ENCODE measurements at places on chromosomes 16 and 17.

GRCh38 chr16:85129876-85130704, 17.8 kb upstream of the CIBAR2 start:
- no peak for DNase-seq

DNA sequence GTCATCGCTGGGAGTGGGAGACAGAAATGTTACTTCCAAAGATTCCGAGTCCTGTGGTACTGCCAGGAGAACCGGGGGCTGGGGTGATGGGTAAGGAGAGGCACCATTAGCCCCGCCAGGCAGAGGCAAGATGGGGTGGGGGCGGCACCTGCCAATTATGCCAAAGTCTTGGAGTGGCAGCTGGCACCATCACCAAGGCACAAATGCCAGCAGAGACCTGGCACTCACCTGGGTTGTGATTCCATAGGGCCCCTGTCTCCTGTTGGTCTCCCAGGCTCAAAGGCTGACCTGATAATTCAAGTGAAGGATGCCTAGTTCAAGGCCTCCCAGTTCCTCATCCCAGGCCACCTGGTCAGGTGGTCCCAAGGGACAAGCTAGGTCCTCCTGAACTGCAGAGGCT, 7.6 kb downstream of the NXPH3 start:
- no peak for DNase-seq

DNA sequence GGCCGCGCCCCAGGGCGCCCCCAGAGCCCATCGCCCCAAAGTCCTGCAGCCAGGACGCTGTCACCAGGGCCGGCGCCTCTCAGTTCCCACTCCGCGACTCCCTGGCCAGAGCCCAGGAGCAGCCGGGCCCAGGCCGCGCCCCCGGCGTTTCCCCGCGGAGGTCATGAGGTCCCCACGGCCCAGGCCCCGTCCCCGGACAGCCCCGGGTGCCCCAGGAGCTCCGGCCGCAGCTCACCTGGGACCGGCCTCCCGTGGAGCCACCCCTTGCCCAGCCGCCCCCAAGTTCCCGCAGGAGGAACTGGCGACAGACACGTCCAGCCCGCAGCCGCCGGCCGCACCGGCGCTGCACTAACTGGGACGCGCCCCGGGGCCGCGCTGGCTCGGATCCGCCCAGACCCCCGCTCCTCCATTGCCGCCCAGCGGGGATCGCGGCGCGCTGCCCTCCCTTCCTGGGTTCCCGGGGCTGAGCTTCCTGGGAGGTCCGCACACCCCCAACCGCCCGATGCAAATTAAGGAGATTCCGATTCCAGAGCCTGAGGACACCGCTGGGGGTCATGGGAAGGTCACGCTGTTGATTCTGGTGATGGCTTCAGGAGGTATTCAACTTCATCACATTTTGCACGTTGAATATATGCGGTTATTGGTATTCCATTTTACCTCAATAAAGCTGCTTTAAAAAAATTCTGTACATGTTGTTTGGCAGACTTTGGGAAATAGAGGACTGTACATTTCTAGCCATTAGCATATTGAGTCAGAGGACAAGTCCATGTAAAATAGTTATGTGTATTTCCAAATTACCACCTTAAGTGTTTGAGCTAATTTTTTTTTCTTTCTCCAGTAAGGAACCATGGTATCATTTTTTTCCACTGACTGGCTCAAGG, 9.9 kb downstream of the AHSP start:
- no peak for DNase-seq

DNA sequence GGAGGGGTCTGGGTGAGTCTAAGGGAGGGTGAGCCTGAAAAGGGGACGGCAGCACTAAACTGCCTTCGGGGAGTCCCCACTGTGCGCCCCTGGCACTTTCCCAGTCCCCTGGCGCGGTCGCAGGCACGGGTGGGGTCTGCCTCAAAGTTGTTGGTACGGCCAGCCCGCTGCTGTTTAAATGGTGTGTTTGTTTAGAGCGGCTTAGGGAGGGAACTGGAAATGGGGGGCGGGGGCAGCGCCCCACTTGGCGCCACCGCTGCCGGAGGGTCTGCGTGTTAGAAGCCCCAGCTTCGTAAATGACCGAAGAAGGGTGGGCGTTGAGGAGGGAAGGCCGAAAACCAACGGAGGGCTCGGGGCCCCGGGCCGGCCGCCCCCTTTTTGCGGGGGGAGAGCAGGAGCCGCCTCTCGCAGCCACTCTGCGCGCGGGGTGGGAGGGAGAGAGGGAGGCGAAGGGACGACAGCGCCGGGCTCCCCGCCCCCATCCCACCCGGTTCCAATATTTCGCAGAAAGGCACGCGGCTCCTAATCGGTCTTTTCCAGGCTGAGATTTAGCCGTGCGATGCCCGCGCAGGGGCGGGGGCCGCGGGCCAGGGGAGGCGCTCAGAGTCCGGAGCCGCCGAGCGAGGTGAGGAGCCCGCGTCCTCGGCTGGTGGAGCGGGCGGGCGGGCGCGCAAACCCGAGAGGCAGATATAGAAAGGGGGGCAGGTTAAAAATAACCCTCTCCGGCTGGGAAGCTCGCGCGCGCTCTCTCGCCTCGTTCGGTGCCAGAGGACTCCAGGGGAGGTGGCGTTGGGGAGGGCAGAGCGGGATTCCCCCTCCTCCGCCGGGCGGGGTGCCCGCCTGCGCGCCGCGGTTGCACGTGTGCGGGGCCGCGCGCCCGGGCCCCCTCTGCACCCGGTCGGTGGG, 54.9 kb downstream of the SREBF1 start:
- DNase-seq = no peak

DNA sequence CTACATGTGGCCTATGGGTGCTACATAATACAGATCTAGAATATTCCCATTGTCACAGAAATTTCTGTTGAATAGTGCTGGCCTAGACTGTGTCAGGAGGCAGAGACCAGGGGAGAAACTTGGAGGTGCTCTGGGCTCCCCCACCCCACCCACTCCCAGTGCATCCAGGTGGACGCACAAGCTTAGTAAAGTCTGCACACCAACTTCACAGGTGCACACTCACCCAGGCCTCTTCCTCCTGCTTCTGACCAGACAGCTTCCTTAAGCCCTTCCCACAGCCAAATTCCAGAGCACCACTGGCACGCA, 7.6 kb upstream of the CNP start:
- DNase-seq = no peak

DNA sequence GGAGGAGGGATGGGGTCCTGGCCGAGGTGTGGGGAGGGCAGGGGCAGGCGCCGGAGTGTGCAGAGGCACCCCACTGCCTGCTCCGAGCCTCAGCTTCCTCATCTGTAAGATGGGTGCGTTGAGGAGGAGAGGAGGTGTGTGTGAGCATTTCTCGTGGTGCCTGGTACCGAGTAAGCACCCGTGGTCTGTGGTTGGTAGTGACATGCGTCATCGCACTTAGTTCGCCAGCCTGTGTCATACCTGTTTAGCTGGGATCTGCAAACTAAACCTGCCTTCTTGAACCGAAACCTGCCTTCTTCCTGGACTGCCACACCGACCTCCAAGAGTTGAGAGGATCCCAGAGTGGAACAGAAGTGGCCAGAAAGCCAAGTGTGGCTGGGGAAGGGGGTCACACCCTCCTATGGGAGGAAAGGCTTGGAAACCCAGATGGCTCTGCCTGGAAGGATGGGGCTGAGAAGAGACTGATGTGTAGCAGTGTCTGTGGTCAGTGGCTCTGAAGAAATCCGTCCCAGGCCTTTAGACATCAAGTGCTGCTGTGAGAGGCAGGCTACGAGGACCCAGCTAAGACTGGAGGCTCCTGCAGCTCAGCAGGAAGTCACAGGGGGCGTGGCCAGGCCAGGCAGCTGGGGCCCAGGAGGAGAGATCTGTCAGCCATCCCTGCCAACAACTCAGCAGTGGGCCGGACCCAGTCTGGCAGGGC, 162.6 kb upstream of the PLCG2 start:
- DNase-seq = peak; percentile 42

- DNase-seq = no peak
Observed at GRCh38 chr17:70892527-70892926, 723.2 kb downstream of the KCNJ2 start.

- no peak for DNase-seq
Observed at GRCh38 chr17:82149401-82150099, 51.5 kb upstream of the FASN start.

- no peak for DNase-seq
Observed at GRCh38 chr17:58414596-58414997, 2.7 kb downstream of the RNF43 start.

DNA sequence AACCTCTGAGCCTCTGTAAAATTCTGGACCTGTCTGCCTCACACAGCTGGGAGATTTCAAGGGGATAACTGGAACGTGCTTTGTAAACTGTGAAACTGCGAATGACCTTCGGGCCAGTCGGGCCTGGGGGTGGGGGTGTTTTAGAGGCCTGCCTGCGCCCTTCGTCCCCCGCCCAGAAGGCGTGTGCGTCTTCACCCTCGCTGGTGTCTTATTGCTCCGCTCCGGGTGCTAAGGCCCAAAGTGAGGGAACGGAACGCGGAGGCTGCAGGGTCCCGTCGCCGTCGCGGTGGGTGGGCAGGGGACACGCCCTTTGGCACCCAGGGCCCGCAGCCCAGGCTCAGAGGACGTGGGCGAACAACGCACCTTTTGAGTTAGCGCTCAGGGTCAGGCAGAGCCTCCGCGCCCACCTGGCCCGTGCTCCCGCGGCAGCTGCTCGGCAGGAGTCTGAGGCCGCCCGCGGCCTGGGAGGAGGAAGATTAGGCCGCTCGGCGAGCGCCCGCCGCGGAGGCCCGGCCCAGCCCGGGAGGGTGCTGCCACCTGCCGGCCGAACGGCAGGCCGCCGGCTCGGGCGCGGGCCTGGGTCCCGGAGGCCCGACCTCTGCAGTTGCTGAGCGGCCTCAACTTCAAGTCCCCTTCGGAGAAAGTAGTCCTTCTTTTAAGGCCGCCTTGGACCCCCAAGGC, 29.7 kb downstream of the DCAKD start:
- DNase-seq = peak; percentile 26

DNA sequence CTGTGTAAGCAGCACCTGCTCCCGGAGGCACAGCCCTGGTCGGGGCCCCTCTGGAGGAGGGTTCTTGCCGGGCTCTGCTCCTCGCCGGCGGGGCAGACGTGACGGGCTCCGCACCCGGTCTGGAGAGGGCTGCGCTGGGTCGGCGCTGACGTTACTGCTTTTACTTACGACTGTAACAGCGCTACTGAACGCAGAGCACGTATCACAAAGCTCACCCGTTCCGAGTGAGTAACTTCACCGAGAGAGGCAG, 1.3 kb upstream of the RAB40C start:
- peak; percentile 23 for DNase-seq

GRCh38 chr16:89256651-89257254, 39.2 kb downstream of the ZNF778 start:
- peak; percentile 50 for DNase-seq

DNA sequence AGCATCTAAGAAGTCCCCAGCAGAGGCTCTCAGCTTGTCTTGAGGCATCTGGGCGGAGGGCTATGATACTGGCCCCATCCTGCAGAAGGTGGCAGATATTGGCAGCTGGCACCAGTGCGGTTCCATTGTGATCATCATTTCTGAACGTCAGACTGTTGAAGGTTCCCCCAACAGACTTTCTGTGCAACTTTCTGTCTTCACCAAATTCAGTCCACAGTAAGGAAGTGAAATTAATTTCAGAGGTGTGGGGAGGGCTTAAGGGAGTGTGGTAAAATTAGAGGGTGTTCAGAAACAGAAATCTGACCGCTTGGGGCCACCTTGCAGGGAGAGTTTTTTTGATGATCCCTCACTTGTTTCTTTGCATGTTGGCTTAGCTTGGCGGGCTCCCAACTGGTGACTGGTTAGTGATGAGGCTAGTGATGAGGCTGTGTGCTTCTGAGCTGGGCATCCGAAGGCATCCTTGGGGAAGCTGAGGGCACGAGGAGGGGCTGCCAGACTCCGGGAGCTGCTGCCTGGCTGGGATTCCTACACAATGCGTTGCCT, at the start of gene CIITA:
Gene CIITA, plus strand, starts transcription at position 404 of the 543 bp plus-strand sequence. Its CDS starts 129 bp downstream, at position 533.
- DNase-seq = no peak

DNA sequence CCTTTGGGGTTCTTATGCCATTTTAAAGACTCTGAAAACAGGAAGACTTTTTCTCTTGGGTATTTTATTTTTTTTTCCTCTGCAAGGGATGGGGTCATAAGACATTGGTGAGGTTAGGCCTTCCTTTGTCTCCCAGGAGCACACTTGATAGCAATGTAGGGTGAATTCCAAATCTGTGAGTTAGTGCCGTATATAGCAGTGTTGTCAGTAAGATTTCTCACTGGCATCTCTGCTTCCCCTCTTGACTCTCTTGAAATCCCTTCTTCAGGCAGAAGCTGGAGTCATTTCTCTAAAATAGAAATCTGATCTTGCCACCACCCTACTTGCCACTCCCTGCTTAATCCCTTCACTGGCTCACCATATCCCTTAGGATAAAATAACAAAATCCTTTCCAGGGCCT, 529.7 kb downstream of the WWOX start:
- DNase-seq = no peak

GRCh38 chr16:67155295-67156142, 4.2 kb downstream of the TRADD start:
- peak; percentile 56 for DNase-seq

GRCh38 chr17:63440127-63440769, 5.9 kb downstream of the CYB561 start:
- no peak for DNase-seq

GRCh38 chr16:67563708-67564468, 1.6 kb downstream of the CTCF start:
- no peak for DNase-seq

DNA sequence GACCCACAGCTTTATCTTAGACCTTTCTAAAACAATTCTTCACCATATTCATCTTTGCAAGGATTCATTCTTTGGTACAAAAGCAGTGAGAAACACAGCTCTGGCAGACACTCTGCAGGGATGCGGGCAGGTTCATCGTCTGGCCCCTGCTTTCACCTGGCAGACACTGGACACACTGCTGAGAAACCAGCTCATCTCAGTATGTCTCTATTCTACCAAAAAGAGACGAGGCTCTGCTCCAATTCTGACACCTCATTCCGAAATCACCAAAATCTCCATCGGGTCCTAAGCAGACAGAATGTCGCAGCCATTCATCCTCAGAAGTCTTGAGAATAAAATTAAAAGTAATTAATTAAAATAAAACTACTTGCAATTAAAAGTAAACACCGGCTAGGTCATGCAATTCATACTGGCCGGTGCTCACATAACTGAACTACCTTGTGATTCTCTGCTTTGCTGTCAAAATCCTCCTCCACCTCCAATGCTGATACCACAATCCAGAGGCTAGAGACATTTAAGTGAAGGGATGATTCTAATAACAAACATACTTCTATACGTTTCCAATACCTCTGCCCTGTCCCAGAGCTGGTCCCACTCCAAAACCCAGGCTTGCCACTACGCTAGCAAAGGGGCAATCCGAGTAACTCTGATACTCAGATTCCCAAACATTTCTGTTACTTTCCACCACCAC, 1.3 kb downstream of the RNF157 start:
- no peak for DNase-seq

DNA sequence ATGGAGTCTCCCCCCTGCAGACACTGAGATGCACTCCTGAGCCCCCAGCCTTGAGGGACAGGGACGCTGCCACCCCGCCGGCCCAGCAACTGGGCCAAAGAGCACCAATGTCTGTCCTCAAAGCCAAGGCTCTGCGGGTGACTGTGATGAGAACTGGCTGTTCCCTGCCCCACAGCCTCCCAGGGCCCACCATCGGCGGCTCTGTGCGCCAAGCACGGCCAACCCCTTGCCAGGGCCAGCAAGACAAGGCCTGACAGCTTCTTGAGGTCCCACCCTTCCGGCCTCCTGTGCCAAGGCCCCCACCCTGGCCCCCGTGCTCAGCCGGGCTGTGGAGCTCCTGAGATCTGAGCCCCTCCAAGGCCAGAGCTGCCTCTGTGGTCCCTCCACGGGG, 34.2 kb upstream of the PABPN1L start:
- no peak for DNase-seq
